Stimulated activated CD4-positive, alpha-beta T cell treated with anti-CD3 and anti-CD28 coated beads, TNF-alpha, amount 100 ng/mL, for 24 hours (primary cell): ENCODE measurements at places on chromosomes 7 and 10.

DNA sequence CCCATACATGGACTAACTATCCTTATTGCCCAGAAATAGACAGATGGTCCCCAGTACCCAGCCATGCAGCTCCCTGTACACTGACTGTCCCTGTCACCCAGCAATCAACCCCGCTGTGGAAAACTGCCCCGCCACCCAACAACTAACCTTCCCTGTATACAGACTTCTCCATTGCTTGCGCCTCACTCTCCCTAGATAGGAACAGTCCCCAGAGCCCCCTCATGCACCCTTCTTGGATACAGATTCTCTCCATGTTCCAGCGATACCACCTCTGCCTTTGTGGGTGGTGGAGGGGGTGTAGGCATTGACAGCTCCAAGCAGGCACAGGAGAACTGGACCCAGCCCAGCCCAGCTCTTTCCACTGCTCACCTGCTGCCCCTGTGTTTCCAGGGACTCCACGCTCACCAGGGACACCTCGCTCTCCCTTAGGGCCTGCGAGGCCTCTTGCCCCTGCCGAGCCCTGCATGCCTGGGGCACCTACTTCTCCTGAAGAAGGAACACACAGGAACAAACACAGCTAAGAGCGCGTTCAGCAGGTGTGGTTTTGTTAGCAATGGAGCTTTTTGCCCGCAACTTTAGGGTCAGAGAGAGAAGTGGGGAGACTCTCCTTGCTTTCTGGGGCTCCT is 7.2 kb downstream of the SFTPD start:
- DNase-seq = no peak

DNA sequence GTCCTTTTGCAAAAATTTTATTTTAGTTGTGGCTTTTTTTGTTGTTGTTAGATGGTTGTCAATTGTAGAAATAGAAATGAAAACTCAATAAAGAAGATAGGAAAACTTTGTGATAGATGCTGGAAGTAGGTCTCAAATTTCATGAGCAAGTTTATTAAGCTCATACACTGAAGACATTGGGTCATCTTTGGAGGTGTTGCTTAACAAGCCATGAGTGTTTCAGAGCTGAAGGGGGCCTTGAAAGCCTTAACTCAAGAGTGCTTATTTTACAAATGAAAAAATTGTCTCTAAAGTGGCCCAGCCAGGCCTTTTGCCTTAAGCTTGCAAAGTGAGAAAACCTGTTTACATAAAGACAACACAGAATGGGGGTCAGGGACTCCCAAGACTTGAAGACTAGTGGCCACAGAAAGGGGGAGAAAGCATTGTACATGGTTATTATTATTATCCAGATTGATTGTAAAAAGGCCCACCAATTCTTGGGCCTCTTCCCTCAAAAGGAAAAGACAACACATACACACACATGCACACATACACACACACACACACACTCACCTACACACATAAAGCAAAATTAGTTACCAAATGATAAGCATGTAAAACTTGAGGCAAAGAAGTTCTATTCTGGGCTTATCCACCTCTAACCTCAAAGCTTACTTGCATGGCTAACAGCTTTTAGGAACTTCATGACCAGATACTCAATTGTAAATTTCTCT is 49.7 kb upstream of the GLCCI1 start:
- DNase-seq = no peak

DNA sequence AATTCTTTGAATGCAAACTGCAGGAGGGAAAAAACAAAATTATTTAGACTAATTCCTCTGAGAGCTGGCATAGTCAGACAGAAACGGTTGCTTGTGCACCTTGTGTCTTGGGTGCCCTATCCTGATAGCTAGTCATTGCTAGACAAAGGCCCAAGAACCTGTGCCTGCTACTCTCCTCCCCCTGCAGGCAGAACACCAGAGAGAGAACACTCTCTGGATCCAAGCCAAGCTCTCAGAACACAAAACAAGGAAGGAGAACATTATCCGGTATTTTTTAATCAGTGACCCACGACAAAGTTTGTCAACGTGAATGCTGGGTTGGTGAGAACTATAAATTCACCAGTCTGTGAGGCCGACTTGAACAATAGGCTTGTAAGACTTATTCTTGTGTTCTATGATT is 18.8 kb upstream of the PPP1R9A start:
- DNase-seq = no peak

DNA sequence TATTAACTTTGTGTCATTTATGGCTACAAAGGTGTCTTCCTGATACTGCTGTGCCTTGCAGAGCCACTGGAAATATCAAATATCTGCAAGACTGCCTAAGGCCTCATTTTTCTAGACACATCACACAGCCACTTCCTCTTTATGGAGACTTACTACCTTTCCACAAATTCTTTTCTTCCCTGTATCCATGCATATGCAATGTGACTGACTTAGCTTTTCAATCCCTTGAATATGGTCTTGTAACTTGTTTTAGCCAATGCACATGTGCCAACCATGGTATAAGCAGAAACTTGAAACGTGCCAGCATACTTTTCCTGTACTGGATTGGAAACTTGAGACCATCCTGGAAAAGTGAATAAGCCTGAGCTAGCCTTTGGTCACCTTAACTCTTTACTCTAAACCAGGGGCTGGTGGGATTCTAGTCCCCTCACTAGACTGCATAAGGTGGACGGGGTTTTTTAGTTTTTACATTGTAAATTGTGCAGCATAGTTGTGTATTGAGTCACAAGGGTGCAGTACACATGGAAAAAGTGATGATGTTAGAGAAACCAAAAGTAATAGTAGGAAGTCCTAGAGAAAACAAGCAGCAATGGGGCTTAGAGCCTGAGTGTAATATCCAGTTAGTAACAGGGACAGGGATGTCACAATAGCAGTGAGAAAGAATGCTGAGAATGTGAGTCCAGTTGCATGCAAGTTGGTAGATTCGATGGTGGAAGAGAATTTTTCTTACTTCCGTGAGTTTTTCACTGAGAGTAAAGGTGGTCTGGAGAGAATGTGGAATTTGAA is 879.5 kb downstream of the SORCS1 start:
- no peak for DNase-seq

DNA sequence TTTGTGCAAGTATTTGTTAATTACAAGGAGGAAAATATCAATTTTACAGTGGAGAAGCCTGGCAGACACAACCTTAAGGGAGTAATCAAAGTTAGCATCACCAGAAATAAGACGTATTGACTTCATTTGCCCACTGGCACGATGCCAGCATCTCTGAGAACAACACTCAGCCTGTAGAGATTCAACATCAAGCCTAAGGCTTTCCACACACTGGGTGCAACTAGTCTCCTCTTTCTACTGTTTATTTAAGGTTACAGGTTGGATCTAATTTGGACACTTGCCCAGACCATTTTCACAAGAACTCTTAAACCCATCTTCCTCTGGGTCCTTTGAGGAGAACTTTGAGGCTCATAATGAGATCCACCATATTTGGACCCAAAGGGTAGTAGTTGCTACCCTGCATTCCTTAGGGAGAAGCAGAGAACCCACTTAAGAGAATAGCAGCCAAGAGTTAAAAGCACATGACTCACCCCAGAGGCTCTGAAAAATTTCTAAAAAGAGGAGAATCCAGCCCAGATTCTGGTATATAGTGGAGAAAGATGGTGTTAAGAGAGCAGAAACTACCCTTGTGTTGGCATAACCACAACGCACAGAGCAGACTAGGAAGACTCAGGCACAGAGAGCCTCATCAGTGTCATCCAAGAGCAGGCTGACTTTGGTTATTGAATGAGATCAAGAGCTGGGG is 97.3 kb downstream of the CCDC71L start:
- no peak for DNase-seq
